ENCODE measurements at places on chromosomes 16 and 17.
A peak's percentile ranks its signal among the peaks of the same experiment; 100 is the strongest.

- no peak for DNase-seq
Measured at GRCh38 chr17:14950686-14951085, 314.4 kb downstream of the PMP22 start.

- no peak for DNase-seq
Measured at GRCh38 chr17:79457889-79458288, 153.0 kb downstream of the RBFOX3 start.

- no peak for DNase-seq
Measured at GRCh38 chr17:47942568-47942967, 1.2 kb downstream of the PNPO start.

DNA sequence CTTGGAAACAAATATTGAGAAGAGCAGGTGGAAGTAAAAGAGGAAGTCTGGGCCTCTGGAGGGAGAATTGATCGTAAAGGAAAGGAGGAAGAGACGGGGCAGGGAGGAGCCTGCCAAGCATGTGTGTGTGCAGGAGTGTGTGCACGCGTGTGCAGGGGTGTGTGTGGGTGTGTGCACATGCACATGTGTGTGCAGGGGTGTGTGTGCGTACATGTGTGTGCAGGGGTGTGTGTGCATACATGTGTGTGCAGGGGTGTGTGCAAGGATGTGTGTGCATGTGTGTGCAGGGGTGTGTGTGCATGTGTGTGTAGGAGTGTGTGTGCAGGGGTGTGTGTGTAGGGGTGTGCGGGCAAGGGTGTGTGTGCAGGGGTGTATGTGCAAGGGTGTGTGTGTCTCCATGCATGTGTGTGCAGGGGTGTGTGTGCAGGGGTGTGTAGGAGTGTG lies 10.0 kb downstream of the CEP295NL start:
- DNase-seq = no peak

GRCh38 chr17:45228763-45229539 lies 7.3 kb downstream of the FMNL1 start:
- DNase-seq = peak; percentile 76

DNA sequence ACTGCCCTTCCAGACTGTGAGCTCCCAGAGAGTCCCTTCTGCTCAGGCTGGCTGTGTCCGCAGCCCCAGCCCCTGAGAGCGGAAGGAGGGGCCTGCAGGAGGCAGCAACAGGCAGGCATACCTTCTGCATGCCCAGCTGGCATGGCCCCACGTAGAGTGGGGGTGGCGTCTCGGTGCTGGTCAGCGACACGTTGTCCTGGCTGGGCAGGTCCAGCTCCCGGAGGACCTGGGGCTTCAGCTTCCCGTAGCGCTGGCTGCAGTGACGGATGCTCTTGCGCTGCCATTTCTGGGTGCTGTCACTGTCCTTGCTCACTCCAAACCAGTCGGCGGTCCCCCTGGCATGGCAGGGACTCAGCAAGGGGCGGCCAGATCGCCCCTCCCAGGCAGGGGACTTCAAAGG lies 9.0 kb downstream of the RHBDF1 start:
- no peak for DNase-seq

GRCh38 chr16:49621241-49622083 lies 234.4 kb downstream of the ZNF423 start:
- DNase-seq = no peak

DNA sequence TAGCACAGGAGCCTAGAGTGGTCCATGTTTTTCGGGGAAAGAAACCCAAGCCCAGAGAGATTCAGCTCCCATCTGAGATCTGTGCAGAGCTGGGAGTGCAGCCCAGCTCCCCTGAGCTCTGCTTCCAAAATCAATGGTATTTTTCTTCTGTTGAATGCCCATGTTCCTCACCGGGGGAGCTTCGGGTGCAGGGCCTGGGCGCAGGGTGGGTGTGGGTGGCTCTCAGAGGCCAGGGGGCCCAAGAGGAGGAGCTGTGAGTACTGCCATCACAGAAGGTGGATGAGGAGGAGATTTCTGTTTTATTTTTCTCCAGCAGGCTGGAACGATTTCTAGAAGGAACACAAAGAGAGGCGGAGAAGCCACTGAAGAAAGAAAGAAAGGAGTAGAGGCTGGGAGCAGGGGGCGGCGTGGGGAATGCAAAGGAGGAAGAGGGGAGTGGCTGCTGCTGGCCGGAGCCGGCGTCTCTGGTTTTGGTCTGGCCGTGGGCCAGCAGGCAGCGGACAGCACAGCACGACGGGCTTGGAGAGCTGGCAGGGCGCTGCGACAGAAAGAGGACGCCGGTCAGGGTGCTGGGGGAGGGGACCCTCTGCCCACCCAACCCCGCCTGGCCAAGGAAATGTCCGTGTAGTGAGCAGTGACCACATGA lies 76.2 kb upstream of the KSR1 start:
- DNase-seq = no peak

GRCh38 chr17:39651923-39652586 lies 13.1 kb upstream of the TCAP start:
- DNase-seq = no peak

DNA sequence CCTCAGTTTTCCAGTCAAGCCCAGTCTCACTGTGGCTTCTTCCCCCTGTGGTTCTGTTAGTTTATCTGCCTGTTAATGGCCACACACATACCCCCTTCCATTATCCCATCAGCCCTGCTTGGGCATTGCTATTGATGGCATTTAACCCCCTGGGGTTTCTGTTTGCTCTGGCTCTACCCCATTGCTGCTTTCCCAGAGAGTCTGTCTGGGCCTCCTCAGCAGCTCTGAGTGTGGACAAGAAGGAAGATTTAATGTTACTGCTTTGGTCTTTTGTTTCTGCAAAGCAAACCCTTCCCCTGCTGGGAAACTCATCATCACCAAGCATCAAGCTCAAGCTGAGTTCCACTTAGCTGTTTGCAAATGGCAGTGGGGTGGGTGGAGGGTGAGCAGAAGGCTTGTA lies 162.7 kb downstream of the CCT6B start:
- no peak for DNase-seq

- peak; percentile 25 for DNase-seq
Measured at GRCh38 chr16:80056324-80056723, 455.8 kb upstream of the MAF start.

- DNase-seq = no peak
Measured at GRCh38 chr17:16994631-16995030, 22.7 kb upstream of the TNFRSF13B start.

DNA sequence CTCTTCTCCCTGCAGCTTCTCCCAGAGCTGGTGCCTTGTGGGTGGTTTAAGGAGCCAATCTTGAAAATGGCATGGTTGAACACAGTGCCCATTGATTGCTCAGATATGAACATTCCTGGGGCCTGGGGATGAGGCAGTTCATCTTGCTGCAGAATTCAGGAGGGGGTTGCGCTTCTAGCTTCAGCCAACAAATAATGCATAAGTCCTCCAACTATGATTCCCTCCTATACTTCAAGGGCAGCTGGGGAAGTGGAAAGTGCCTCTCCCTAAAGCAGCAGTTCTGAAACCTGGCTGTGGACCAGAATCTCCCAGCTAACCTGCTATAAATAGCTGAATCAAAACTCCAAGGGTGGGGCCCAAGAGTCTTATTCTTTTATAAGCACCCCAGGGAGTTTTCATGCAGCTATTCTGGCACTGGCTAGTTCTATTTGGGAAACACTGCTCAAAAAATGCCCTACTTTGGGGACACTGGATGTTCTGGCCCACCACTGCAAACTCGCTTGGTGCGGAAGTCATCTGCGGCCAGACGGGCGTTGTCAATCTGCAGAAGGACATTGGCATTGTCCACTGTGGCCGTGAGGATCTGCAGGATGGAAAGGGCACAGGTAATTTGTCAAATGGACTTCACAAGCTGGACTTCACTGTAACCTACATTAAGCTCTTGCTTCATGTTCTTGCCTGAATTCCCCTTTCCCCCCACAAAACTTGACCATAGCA lies 130.3 kb downstream of the CCDC144A start:
- DNase-seq = no peak

DNA sequence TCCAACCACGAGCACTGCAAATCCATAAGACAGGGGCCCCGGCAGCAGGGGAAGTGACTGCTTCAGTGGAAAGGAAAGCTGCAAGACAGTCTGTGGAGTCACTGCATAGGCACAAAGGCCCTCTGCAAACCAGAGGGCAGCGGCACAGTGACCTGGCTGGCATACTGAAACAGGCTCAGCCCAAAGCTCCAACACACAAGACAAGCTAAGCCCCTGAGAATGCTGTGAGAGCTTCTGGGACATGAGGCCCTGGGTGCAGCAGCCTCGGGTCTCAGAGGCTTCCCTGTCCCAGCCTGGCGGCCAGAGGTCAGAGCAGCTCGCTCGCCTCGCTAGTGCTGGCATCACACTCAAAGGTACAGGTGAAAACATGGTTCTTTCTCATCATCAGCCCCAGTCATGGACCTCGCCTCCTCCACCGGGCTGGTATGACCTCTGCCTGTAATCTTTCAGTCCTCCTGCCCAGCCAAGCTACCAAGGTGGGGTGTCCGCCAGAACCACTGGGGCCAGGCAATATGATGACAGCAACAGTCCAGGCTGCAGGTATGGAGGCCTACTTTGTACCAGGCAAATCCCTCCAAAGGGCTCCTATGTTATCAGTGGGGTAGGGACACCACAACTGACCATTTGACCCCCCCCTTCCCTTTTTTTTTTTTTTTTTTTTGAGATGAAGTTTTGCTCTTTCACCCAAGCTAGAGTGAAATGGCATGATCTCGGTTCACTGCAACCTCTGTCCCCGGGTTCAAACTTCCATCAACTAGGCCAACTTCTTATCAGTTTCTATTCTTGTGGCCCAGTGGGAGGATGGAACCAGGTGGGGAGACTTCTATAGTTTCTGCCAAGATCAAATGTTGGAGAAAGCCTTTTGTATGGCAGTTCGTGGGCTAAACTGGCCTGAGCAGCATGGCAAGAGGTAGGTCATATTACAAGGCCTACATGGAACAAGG lies 19.2 kb downstream of the ST3GAL2 start:
- no peak for DNase-seq

DNA sequence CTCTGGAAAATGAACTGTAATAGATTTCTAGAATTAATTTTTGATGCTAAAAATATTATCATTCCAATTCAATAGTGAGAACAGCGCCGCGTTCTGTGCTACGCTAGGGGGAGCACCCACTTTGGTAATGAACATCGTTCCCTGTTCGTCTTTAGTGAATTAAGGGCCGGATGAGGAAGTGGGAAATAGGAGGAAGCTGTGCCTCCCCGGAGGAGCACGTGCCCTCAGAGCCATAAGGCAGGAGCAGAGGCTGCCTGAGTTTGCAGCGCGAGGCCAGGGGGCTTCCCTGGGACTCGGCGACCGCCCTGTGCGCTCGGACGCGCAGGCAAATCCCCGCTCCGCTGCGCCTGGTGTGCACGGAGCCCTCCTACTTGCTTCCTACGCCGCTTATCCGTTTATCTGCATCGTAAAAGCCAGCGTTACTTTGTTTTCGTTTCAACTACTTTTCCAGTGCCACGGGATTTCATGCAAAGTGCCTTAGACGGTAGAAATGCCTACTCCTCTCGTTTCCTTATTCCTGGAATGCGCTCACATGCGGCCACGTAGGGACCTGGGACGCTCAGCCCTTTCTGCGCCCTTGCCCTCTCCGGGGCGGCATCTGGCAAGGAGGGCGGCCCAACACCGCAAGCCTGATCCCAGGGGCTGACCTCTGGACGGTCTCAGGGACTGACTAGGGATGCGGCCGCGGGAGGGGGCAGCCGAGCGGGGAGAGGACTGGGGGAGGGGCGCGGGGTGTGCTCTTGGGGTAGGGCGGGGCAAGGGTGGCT lies 76.4 kb downstream of the KCNJ12 start:
- peak; percentile 4 for DNase-seq

- DNase-seq = no peak
Measured at GRCh38 chr17:57785022-57785421, 39.9 kb upstream of the CCDC182 start.

- DNase-seq = no peak
Measured at GRCh38 chr16:2740476-2740875, 12.0 kb upstream of the SRRM2 start.

GRCh38 chr16:4746991-4747574 lies 12.7 kb downstream of the DNAAF8 start:
- DNase-seq = no peak

DNA sequence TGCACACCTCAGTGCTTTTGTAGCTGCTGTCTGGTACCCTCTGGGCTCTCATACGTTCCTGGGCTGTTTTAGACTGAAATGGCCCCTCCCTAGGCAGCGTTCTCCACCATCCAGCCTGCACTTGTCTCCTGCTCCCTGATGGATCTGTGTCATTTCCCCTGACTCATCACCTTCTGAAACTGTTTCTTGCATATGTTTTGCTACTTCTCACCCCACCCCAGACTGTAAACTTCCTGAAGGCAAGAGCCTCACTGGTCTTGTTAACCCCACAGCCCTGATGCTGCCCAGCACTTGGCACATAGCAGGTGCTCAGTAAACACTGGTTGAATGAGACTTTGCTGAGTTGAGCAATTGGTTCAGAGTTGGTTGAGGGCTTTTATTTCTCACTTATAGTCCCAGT lies 78.7 kb downstream of the CRISPLD2 start:
- DNase-seq = no peak

- DNase-seq = peak; percentile 68
Measured at GRCh38 chr17:69654981-69655855, 240.7 kb downstream of the MAP2K6 start.

- no peak for DNase-seq
Measured at GRCh38 chr16:66653581-66654350, 42.8 kb downstream of the CMTM4 start.
